Ecto neural progenitor cell (in vitro differentiated cells): ENCODE measurements at places on chromosomes 7 and 10.

GRCh38 chr7:149310990-149311573, 49.1 kb downstream of the ZNF783 start:
- DNase-seq = no peak

DNA sequence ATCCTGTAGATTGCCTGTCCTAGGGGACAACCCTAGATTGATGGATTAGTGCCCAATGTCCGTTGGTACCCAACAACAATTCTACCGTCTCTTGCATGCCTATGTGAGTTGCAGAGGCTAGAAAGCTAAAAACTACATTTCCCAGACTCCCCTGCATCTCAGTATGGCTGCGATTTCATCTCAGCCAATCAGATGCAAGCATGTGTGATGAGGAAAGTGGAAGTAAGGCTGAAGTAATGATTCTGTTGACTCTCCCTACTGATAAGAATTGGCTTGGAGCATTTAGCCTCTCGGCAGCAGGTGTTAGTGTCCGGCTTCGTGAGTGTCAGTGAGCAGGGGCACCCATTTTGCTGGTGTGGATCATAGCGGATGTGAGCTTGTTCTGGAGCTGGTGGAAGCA, 171.9 kb downstream of the FGFR2 start:
- no peak for DNase-seq

DNA sequence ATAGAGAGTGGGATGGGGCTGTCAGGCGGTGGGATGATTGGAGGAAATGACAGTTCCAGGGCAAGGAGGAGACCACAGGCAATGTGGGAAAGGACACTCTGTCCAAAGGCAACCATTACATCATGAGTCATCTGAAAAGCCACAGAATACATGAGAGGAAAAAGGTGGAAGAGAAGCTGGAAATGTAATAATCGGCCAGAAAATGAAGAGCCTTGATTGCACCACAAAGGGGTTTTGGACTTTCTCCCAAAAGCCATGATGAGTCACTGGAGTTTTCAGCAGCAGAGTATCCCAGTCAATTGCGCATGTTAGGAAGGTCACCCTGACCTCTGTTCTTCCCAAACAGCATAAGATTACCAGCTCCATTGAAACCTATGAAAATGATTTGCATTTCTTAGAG, 222.0 kb downstream of the LHFPL3 start:
- no peak for DNase-seq

DNA sequence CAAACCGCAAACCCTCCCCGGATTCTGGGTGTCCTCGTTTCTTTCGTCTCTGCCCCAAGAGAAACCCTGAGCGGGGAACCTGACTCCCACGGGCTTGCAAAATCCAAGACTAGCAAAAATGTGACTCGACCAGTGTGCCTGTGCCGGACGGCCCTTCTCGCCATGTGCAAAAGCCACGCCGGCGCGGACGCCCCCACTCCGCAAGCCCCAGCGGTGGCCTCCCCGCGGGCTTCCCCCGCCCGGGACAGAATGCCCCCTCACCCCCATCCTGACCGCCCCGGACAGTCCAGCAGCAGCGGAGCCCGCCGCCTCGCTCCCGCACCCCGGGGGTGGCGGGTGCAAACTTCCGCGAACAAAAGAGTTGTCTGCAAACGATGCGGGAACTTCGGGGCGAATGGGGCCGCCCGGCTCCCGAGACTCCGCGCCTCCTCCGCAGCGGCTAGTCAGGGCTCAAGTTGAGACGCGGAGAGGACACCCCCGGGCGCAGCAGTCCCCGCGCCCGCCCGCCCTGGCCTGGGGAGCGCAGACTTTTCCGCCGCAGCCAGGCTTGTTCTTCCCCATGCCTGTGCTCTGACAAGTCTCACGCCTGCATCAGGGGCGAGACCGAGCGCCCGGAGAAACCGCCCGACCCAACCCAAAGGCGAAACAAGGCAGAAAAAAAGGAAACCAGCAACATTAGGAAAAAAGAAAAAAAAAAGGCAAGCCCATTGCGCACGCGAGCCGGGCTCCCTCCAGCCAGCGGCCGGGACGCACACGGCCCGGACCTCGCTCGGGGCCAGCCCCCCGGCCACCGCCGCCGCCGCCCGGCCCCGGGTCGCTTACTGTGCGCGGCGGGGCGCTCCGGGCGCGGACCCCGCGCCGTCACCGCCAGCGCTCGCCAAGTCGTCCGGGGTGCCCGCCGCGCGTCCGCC, 732 bp downstream of the FAM53B start:
- peak; percentile 71 for DNase-seq

DNA sequence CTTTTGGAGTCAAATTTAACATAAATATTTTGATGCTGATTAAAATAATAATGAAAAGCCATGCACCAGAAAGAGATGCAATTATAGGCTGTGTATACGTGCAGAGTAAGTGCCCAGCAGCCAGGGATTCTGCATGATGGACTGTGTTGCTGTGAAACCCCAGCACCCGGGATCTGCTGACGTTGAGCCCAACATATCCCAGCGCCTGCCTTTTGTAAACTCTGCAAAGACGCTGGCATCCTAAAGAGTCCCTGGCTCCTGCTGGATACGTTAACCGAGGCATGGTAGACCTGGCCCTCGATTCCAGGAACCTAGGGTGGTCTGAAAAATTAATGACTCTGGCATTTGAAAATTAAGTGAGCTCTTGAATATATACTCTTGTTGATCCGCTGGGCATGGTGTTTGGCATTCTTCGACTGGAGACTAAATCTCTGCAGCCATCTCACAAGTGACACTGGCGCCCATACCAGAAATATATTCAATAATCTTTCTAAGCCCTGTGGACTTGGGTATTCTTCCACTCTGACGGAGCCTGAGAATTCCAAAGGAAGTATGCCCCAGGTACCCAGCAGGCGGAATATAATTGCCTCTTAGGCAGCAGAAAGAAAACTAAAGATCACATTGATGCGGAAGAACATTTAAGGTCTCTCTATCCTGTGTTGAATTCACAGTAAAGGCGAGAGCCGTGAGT, 191.2 kb upstream of the SH2B2 start:
- no peak for DNase-seq

GRCh38 chr10:47109906-47110305, 190.1 kb upstream of the GDF10 start:
- no peak for DNase-seq

DNA sequence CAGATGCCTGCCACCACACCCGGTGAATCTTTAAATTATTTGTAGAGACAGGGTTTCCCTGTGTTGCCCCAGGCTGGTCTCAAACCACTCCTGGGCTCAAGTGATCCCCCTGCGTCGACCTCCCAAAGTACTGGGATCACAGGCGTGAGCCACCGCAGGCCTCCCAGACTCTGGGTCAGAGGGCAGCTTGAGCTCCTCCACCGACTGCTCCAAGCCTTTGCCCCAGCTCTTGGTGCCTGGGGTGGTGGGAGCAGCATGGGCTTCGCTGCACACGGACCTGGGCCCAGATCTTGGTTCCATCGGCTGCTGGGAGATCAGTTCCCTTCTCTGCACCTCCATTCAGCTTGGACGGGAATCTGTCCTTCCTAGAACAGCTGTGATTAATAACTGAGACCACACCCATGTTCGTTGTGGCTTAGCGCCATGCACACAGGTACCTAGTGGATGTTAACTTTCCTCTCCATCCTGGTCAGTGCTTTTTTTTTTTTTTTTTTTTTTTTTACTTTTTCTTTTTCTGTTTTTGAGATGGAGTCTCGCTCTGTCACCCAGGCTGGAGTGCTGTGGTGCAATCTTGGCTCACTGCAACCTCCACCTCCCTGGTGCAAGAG, 125.3 kb downstream of the CUX1 start:
- no peak for DNase-seq

- DNase-seq = no peak
These were observed 19.3 kb downstream of the PON1 start for GRCh38 chr7:95304990-95305389.

DNA sequence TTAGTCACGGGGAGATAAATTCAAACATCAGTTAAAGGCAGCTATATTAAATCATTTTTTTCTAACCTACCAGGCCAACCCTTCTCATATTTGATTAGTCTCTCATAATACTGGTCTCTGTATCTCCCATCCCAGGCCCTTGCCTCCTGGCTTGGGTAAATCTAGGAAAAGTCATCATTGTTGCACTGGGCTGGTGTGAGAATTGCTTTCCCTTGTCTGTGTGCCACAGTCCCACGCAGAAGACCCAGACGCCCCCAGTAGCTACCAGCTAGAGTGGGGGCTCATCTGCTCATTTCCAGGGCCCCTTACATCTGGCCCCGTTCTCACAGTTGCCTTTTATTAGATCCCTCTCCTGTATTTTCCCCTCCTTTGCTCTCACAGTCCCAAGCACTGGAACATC, 67.6 kb upstream of the VIPR2 start:
- DNase-seq = no peak

DNA sequence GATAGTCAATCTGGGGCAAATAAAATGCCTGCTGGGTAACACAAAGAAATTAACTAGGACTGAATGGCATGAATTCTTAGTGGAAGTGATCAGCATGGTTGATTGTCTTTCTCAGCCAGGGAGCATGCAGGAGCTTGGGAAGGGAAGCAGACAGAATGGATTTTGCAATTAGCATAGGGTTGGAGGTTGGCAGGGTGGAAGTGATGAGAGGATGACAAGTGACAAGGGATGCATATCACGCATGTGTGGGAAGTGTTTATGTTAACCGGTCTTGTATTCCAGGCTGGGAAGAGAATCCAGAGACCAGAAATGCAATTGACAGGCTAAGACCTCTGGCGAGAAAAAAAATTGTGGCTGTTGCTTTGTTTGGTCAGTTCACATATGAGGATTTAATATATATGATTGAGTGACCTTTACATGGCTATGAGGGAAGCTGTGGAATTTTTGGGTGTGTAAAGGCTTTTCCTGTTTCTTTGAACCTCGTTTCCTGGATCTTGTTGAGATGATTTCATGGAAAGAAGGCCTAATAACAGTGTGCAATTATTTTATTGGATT, 8.3 kb downstream of the MDFIC start:
- DNase-seq = no peak

GRCh38 chr7:4479367-4480039, 202.6 kb upstream of the FOXK1 start:
- DNase-seq = peak; percentile 69

DNA sequence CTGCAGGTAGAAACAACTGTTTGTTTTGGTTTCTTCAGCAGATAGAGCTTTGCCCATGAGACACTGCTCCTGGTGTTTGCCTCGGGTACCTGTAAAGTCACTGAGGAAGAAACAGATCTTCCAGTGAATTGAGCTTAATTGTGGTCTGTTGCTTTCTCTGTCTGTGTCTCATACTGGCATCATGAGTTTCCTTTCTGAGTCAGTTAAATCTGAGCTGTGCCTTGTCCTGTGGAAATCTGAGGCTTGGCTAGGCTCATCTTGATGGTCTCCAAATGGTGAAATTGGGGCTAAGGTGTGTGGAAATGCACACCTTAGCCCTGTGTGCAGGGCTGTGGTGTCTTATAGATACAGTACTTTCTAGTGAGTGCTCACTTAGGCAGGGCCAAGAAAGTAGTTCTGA, 67.4 kb downstream of the GBF1 start:
- DNase-seq = no peak

- DNase-seq = no peak
These were observed 72.1 kb upstream of the NANOS1 start for GRCh38 chr10:118957443-118957825.

- no peak for DNase-seq
These were observed 26.2 kb downstream of the PWWP2B start for GRCh38 chr10:132422903-132423825.

DNA sequence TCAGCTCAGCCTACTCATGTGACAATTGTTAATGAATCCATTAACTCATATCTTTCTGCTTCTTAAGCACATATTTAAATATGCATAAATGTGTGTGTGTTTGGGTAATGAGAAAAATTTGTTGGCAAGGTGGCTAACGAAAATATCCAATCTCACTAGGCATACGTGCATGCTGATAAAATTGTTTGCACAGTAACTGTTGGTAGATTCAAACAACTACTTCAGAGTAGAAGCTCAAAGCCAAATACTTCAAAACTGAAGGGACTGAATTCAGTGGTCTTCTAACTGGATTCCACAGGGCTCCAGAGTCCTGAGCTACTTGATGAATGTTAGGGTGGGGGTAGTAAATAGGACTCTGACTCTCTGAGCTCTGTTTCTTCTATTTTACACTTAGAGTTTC, 757.0 kb downstream of the GRM8 start:
- DNase-seq = no peak

- DNase-seq = no peak
These were observed 17.2 kb upstream of the FXYD4 start for GRCh38 chr10:43354330-43354635.

DNA sequence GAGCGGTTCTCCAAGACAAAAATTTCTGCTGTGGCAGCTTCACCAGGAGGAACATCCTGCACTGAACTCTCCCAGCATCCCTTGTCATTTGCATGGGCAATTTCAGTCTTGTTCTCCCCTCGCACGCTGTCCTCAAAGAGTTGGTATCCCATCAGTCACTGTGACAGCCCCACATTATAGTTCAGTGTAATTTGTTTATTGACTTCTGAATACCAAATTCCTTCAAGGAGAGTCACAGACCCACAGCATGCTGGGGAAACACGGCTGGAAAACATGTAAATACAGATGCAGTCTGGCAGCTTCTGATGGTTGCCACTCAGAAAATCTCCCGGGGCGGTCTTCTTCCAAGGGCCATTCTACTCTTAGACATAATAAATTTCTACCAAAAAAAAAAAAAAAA, 151.0 kb upstream of the NEBL start:
- DNase-seq = no peak

- no peak for DNase-seq
These were observed 43.9 kb downstream of the HIP1 start for GRCh38 chr7:75694638-75695399.

DNA sequence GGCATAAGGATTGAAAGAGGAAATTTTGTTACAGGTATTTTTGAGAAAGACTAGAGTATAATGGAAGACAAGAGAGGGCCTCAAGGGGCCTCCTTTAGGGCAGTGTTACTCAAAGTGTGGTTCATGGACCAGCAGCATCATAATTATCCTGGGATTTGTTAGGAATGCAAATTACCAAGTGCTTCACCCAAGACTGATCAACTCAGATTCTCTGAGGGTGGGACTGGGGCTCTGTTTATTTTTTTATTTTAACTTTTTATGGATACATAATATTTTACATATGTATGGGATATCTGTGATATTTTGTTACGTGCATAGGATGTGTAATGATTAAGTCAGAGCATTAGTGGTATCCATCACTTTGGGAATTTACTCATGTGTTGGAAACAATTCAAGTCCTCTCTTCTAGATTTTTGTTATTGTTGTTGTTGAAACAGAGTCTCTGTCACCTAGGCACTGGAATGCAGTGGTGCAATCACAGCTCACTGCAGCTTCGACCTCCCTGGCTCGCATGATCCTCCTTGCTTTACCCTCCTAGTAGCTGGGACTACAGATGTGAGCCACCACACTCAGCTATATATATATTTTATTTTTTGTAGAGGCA, 2.2 kb upstream of the KCTD7 start:
- DNase-seq = no peak

- no peak for DNase-seq
These were observed 525.7 kb downstream of the KCNMA1 start for GRCh38 chr10:77111611-77112550.

DNA sequence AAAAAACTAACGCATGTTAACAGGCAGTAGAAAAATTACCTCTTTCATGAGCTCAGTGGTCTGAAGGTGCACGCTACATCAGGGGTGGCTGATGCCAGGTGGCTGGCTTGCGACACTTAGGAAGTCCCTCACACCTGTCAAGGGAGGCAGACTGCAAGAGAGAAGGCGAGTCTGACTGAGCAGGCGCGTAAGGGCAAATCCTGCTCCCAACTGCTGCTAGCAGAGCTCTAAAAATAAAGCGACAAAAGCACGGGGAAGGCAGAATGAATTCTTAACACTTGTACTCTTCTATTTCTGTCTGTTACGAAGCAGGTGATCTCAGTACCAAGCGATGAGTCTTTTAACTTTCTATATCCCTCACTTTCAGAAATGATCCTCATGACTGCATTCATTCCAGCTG, 33.1 kb downstream of the CACNA2D1 start:
- no peak for DNase-seq

GRCh38 chr10:52571018-52571417, 201.6 kb downstream of the MBL2 start:
- no peak for DNase-seq
